ENCODE measurements at places on chromosomes 3 and 15. TPM values are rescaled to one million over a fixed set of nuclear protein-coding genes. Genes with fewer than 3 reads are reported as not detected.

DNA sequence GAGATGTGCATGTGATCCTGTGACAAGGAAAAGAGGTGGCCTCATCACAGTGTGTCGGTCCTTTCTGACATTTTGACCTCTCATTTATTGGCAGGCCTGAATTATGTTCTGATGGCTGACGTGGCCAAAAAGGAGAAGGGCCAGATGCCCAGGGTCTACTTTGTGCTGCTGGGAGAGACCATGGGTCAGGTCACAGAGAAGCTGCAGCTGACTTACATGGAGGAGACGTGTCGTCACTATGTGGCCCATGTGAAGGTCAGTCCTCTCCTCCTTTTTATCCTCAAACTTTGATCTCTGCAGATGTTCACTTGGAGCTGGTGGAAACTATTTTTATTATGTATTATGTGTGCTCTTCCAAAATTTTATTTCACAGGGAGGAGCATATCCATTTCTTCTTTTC, 319.3 kb upstream of the CTDSPL start:
- no peak for DNase-seq

- DNase-seq: no peak
Measured at GRCh38 chr15:99109555-99110021, 4.7 kb downstream of the SYNM start.

DNA sequence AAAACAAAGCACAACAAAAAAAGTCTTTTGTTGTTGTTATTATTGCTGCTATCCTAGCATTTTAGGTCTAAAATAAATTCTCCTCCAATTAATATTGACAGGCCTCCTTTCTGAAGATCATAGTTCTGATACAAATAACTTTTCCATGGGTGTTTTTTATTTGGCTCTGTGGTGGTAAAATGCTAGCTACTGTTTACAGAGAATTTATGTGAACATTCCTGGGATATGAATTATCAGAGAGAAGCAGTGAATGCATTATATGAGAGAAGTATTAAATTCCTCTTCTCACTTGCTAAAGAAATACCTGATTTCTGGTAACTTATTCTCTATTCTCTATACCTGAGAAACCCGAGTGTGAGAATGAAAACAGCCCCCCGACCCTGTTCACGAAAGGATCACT, 57.5 kb upstream of the TMCO5A start:
- DNase-seq: no peak

- DNase-seq: peak; percentile 25
Measured at GRCh38 chr3:12049675-12050074, 45.5 kb downstream of the SYN2 start.

DNA sequence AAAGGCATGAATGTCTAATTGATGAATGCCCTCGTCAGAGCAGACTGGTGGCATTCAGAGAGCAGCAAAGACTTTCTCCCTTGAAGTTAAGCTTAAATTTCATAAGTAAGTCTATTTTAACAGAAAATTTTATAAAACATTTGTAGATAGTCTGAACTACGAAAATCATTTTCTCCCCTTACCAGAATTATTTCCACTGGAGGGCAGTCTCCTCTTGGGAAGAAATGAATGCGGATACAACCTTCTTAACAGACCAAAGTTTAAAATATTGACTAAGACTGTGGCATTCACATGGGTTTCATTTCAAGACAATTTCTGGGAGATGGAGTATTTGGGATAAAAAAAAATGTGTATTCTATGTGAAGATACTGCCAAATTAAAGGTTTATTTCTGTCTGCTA, 669.0 kb downstream of the FHIT start:
- DNase-seq: no peak

GRCh38 chr15:38528294-38528693, 36.3 kb downstream of the RASGRP1 start:
- no peak for DNase-seq

- DNase-seq: no peak
Measured at GRCh38 chr15:70528270-70528706, 235.1 kb downstream of the UACA start.

DNA sequence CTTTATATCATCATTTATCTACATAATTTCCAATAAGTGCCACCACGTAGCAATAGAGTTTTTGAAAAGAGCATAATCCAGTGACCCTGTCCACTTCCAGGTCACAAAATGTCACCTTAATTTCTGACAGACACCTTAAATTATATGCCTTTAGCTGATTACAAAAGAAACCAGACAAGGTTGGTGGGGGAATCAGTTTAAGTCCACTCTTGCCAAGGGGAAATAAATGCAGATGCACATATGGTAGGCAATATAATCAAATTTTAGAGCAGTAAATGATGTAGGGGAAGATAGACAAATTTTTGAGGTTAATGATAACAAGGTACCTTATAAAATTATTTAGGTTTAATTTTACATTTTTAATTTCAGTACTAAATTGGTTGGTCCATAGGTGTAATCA, 253.5 kb downstream of the ZIC1 start:
- no peak for DNase-seq

DNA sequence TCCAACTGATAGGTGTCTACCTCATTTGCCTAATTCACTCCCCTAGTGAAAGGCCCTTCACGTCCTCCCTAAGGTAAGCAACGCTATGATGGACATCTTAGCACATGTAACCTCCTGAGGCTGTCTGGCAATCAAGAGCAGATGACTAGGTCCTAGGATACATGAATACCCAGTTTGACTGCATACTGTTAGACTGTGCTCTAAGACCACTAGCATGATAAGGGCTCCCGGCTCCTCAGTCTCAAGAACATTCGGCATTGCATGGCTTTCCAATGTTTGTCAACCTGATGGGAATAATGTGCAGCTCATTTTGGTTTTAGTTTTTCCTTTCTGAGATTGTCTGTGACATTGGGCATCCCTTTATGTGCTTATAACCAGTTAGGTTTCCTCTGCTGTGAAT, 152.1 kb downstream of the UACA start:
- DNase-seq: no peak

DNA sequence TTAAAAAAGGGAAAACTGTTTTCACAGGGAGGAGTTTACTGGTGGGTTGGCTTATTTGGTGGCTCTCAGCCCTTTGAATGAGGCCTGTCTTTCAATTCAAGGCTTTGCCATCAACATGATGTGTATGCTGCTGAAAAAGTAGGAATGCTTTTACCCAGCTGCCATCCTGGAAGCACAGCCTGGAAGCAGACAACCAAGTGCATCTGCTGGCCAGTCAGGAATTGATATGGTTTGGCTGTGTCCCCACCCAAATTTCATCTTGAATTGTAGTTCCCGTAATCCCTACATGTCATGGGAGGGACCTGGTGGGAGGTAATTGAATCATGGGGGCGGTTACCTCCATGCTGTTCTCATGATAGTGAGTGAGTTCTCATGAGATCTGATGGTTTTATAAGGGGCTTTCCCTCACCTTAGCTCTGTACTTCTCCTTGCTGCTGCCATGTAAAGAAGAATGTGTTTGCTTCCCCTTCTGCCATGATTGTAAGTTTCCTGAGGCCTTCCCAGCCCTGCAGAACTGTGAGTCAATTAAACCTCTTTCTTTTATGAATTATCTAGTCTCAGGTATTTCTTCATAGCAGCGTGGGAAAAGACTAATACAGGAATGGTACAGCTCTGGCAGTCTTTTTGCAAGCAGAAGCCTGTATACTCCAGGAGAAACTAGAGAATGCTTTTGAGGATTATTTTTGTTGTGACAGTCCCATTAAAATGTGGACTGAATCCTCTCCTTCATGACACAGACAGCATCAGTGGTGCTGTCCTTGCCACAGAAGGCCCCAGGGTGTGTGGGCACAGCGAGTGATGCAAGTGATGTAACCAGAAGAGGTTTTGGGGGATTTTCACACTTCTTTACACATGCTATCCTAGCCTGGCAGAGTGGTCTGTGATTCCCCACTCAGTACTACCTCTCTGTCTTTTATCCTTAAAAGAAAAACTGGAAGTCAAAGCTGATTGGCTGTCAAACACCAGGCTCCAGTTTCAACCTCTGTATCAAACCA, 20.0 kb downstream of the PLCL2 start:
- DNase-seq: no peak

GRCh38 chr3:72797773-72798543, 50.3 kb downstream of the SHQ1 start:
- no peak for DNase-seq

- no peak for DNase-seq
Measured at GRCh38 chr15:27589260-27589659, 509.9 kb downstream of the OCA2 start.

GRCh38 chr15:68479870-68480269, 47.9 kb upstream of the ITGA11 start:
- no peak for DNase-seq

DNA sequence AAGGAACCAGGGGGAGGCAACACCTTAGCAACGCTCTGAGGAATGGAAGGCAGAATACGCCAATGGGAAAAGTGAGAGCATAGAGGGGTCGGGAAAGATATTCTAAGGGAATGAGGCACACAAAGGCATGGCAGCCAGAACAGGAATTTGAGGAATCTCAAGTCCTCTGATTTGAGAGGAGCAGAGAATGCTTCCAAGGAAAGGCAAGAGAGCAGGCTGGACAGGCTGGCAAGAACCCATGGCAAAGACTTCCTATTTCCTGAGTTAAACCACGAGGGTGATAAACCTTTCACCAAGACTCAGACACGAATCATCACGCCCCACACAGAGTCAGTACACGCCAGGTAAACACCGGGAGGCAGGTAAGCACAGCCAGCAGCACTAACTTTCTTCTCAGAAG, 109.8 kb downstream of the IGF2BP2 start:
- DNase-seq: no peak

The ZNF80 gene
- not detected for polyA plus RNA-seq

The GOLGA8T gene
- 1.4 TPM for polyA plus RNA-seq

The ZNF385D gene
- polyA plus RNA-seq: 17.9 TPM

The CCR9 gene
- polyA plus RNA-seq: 0.09 TPM

The EOMES gene
- polyA plus RNA-seq: 0.19 TPM

The ADAMTS9 gene
- polyA plus RNA-seq: 178 TPM

The ZNF620 gene
- 8.6 TPM for polyA plus RNA-seq

The ADIPOQ gene
- not detected for polyA plus RNA-seq

The SNX22 gene
- polyA plus RNA-seq: 2.6 TPM
